Right ventricle myocardium inferior (tissue), 1 donor: ENCODE measurements at places on chromosomes 3 and 15.

GRCh38 chr3:175601521-175601920 is 742.4 kb downstream of the NAALADL2 start:
- DNase-seq, result no peak

DNA sequence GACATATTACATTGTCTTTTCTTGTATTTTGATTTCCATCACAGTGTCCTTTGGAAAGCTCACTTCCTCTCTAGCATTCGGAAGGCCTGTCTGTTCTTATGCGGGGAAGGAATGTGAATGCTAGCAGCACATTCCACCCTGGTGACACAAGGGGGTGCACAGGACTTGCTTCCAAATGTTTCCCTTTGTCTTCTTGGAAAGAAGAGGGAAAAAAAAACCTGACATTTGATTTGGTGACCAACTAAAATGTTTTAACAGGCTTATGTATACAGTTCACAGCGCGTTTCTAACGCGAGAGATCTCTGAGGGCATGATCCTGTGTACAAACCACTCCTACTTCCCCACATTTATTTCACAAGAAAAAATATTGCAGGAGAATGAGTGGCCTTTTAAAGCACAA is 107.6 kb upstream of the FXR1 start:
- no peak for DNase-seq

DNA sequence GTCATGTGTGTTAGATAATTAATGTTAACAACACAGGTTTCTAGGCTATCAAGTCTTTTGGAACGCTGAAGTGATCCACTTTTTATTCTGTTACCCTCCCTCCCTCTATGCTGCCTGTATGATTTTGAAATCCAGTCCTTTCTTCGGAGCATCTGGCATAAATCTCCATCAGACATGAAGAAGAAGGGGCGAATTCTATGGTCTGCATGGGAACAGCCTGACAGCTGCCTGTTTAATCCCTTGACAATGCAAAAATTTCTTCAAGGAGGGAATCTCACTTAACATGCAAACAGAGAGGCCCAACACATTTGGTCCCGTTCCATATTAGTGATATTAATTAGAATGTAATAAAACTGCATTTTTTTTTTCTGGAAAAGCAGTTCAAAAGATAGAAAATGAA is 145.2 kb downstream of the VGLL3 start:
- no peak for DNase-seq

DNA sequence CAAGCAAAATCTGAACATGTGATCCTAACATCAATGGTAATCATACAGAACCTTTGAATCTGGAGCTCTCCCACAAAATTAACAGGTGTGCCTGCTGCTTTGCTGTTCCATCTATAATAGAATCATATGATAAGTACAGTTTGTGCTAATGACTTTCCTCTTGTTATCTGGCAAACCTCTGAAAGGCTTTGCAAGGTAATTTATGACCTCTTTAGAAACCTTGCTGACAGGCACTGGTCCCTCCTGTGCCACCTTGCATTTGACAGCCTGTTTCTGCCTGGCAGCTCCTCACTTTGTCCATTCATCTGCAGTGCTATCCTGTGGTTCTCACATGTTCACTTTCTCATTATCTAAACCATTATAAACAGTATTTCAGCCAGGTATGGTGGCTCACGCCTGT is 10.2 kb upstream of the HTR3C start:
- no peak for DNase-seq

- DNase-seq, result no peak
These were observed 20.1 kb downstream of the IFT122 start for GRCh38 chr3:129460155-129460554.

- DNase-seq, result no peak
These were observed 213.3 kb upstream of the THBS1 start for GRCh38 chr15:39367596-39367995.

- DNase-seq, result no peak
These were observed 37.1 kb downstream of the CPA3 start for GRCh38 chr3:148901987-148902791.

DNA sequence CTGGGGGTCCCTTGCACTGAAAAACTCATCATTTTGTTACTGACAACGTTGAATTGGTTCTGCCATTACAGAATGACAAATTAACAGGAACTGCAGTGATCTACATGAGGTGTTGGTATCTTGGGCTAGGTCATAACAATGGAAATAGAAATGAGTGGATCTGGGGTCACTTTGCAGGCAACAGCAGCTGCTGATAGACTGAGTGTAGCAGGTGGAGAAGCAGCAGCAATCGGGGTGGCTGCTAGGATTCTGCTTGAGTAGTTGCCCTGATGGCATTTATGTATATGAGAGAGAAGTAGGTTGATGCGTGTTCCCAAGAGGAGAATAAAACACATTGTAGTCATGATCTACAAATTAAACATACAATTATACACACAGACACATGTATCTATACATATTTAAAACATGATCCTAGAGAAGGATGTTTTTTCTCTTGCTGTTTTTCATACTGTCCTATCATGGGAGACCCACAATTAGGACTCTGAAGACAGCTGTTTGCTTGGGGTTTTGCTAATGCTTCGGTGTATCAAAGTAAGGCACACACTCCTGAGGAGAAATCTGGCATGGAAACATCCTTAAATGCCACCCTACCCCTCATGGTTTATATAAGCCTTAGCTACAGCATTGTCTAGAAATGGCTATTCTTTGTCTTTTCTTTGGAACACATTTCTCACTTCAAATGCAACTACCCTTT is 15.8 kb upstream of the THBS1 start:
- DNase-seq, result no peak

- DNase-seq, result no peak
These were observed 129.1 kb upstream of the SEMA6D start for GRCh38 chr15:47587940-47588802.

DNA sequence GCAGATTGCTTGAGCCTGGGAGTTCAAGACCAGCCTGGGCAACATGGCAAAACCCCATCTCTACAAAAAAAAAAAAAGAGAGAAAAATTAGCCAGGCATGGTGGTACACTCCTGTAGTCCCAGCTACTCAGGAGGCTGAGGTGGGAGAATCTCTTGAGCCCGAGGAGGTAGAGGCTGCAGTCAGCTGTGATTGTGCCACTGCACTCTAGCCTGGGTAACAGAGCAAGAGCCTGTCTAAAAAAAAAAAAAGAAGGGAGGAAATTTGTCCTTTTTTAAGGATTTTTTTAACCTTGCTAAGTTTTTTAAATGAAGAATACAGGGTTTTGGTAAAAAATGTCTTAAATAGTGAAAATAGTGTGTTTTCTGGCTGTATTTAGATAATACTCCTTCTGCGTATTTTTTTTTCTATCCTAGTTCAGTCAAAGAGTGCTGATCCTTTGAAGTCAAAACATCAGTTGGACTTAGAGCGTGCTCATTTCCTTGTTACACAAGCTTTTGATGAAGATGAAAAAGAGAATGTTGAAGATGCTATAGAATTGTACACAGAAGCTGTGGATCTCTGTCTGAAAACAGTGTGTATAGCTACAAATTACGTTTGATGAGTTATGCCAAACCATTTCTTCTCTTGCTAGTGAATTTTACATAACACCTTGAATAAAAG is 11.1 kb downstream of the CAPN7 start:
- DNase-seq, result no peak

DNA sequence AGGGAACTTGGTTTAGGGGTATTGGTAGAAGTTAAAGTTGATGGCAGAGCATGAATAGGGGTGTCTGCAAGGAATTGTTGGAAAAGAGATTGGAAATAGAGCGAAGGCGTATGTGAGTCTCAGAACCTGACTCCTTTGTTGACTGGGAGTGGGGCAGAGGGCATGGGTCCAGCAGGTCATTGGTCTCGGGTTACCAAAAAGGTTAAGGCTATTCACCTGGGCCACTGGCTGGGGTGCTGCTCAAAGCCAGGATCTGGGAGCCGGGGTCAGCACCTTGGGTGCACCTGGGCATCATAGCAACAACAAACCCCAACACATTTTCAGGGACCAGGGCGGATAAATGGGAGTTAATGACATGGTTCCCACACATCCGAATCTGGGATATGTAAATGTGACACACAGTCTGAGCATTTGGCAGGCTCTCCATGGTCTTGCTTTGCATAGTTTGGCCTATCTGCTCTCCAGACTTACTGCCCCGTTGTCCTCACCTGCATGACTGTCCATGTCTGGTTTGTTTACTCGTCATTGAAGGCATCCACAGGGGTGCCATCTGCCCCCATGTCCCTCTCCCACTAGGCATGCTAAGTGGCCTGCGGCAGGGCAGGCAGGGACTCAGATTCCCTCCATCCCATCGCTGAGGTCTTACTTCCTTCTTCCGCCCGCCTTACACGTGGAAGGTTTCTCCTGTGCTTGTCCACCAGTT is 10.1 kb downstream of the KLF13 start:
- DNase-seq, result no peak

- no peak for DNase-seq
These were observed 110.9 kb downstream of the MYRIP start for GRCh38 chr3:39920271-39920670.

DNA sequence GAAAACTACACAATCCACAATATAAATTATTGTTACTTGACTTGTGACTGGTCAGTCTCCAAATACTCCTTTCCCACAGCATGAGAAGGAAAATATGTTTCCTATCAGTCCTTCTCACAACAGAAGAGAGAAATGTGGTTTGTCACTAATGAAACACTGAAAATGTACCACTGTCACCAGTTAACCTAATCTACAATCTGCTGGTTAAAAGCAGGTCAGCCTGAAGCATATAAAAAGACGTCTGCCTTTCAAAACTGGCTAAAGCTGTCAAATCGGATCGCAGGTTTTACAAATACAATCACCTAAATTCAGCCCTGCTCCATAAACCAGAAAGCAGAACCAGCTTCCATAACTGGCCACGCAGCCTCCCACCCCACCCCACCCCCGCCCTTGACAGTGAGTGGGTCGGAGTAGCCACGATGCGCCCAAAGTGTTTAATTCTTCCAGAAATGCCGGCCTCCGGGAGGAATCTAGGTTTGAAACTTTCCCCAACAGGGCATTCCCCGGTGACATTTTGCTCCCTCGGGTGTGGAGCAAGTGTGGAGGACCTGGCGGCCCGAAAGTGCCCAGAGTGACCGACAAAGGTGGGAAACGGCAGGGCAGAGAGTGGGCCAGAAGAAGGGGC is 682 bp downstream of the ETFA start:
- DNase-seq, result no peak

GRCh38 chr3:127711896-127712295 is 39.1 kb downstream of the ABTB1 start:
- no peak for DNase-seq

GRCh38 chr3:72245183-72245811 is 460.3 kb upstream of the PROK2 start:
- DNase-seq, result peak; percentile 73

DNA sequence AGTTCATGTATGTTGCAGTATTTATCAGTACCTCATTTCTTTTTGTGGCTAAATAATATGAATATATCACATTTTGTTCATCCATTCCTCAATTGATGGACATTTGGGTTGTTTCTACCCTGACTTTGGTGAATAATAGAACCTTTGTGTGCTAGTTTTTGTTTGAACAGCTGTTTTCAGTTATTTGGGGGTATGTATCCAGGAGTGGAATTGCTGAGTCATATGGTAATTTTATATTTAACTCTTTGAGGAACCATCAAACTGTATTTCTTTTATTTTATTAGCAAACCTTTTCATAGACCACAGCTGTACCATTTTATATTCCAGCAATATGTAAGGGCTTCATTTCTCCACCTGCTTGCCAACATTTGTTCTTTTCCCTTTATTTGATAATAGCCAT is 38.4 kb upstream of the RBM5 start:
- no peak for DNase-seq

DNA sequence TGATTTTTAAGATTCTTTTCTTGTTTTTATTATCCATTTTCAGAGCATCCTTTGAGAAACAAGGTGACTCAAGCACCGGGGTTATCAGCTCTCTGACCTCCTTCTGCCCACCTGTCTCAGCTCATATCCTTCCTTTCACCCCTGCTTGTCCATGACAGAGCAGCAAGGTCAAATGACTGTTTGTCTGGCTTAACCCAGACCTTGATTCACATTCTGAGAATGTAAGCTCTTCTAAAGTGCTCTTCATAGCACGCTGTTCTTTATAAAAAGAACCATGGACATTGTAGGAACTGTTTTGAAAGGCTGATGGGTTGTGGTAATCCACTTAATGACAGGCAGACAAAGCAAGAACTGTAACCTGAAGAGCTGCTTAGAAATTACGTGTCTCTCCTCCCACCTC is 122.5 kb downstream of the CHST2 start:
- DNase-seq, result no peak

DNA sequence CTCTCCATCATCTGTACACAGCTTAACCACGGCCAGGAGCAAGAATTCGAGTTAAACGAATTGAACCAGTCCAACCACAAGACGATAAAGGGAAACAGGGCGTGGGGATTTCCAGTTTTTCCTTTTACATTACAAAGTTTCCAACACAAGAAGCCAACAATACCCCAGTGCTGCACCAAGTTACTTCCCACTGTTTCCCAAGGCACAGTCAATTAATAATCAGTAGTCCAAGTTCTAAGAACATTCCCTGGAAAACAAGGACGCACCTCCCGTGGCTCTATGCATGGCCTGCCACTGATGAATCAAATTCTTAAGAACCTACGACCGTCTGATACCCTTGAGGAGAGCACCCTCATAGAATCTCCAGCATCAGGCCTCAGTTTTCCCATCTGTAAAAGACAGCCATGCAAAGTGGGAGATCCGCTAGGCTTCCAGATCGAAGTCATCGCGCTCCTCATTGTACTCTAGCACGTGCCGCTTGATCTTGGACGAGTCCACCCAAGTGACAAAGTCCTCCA is 774 bp downstream of the IMP3 start:
- no peak for DNase-seq

DNA sequence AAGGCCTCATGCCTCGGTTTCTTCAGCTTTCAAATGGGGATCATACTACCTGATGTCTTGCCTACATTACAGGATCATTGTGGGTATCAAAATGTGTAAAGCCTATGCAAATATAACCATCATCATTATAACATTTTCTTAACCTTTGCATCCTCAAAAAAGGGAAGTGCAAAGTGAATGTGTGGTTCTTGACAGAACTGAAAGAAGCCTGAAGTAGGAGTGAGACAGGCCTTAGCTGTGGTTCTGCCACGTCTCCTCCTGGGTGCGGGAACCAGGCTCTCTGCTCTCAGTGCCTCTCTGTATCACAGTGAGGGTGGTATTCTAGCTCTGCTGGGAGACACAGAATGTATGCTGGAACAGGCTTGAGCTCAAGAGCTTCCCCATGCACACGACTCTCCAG is 316.9 kb upstream of the ICE2 start:
- DNase-seq, result no peak

DNA sequence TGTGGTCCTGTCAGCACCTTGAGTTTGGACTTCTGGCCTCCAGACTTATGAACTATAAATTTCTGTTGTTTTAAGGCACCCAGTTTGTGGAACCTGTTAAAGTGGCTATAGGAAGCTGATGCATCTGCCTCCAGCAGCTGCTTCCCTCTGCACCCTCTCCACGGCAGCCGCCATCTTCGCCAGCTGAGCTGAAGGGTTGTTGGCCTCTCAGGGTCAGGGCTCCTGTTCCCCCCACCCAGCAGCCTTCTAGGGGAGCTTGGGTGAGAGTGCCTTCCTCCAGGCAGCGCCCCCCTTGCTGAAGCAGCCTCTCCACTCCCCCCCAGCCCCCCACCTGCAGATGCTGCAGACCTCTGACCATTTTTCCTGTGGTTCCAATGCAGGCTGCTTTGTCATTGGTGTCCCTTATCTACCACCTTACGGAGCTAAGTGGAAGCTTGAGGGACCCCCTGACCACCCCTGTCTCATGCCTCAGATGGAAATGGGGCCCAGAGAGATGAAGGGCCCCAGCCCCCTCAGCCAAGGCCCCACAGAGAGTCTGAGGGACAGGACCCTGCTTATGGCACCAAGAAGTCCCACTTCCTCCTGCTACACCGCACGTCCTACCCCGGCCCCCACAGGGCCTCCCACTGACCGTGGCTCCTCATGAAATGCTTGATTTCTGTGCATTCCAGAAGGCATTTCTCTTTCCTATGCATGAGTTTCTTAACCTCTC is 61.4 kb upstream of the TLE3 start:
- DNase-seq, result no peak
